Upper lobe of left lung (tissue), 6 donors: ENCODE measurements at places on chromosomes 12 and 14. TPM values are rescaled to one million over a fixed set of nuclear protein-coding genes. Genes with fewer than 3 reads are reported as not detected.

DNA sequence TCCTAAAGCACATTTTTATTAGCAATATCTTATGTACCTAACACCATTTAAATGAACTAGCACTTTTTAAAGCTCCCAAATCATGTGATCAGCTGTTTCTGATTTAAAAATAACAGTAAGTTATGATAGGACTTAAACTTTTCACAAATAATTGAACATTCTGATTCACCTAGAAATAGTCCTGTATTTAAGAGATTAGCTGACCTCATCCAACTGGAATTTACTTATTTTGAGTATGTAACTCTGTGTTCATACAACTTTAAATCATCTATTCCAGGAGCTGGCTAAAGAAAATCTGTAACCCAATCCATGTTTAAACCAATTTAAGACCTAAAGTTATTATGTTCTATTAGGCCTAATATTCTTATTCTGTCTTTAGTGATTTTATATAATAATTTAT, 184.3 kb downstream of the CCDC91 start:
- H3K27ac ChIP-seq = no peak overlapping the region
- no peak overlapping the region for H3K4me3 ChIP-seq
- H3K4me1 ChIP-seq = no peaks in the 10 kb centered on the region
- H3K27me3 ChIP-seq = no peaks in the 10 kb centered on the region

GRCh38 chr14:106134886-106135285, 608.5 kb downstream of the TMEM121 start:
- H3K4me3 ChIP-seq = no peak overlapping the region
- H3K36me3 ChIP-seq = no peaks in the 10 kb centered on the region
- H3K4me1 ChIP-seq = no peaks in the 10 kb centered on the region
- no peak overlapping the region for H3K27ac ChIP-seq
- DNase-seq = no peak

DNA sequence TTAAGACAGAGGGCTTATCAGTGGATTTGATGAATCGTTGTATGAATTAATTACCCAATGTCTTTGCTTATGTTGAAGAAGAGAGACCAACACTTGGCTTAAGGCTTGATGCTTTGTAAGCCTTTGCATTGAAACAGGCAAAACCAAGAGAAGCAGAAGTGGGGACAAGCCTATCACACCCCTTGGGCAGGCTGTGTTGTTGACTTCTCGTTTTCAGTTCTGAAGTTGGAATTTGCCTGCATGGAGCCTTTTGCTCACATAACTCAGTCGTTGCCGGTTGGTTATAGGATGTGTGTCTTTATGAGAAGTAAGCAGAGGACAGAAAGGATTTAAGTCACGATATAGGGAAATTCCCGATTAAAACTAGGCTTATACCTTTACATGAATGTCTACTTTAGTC, 94.7 kb downstream of the CCDC92 start:
- DNase-seq = no peak
- no peak overlapping the region for H3K27ac ChIP-seq
- H3K36me3 ChIP-seq = no peaks in the 10 kb centered on the region
- no peaks in the 10 kb centered on the region for H3K27me3 ChIP-seq
- H3K4me1 ChIP-seq = no peaks in the 10 kb centered on the region

DNA sequence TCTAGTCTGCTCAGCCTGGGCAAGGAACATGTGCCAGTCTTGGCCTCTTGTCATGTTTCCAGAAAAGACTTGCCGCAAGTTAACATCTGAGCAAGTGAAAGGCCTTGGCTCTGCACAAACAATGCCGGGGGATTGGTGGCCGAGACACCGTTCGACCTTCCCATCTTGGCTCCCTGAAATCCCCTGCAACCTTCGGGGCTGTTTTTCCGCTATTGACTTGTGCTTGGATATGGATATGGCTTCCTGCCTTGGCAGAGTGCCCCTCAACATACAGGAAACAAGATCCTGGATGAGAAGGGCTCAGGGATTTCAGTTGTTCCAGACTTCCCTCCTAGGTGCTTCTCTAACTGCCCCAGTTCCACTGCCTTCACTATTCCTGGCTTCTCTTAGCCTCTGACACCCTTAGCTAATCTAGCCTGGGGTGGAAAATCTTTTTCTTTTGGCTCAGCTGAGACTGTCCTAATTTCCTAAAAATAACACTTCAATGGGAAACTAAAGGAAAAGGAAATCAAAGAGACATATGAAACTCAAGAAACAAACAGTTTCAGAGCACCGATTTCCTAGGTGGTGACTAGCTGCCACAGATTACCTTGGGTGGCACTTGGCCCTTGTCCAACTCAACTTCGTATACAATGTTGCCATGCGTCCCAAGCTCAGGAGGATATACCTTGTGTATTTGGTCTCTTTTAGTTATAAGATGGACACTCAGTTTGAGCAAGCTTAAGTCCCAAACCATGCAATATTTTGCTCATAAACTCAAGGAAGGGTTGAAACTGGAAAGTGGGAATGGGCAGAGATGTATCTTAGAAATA, 33.9 kb downstream of the RDH12 start:
- DNase-seq = no peak
- H3K4me1 ChIP-seq = no peaks in the 10 kb centered on the region
- H3K36me3 ChIP-seq = no peaks in the 10 kb centered on the region
- H3K27me3 ChIP-seq = no peaks in the 10 kb centered on the region

- H3K4me1 ChIP-seq = no peaks in the 10 kb centered on the region
- H3K36me3 ChIP-seq = no peaks in the 10 kb centered on the region
- H3K27ac ChIP-seq = no peak overlapping the region
- no peak overlapping the region for H3K4me3 ChIP-seq
Measured at GRCh38 chr12:41745593-41745992, 399.1 kb downstream of the GXYLT1 start.

The PYGL gene
- 33.6 TPM for total RNA-seq

The PUS1 gene
- 21.9 TPM for total RNA-seq

The TMPO gene
- total RNA-seq = 107 TPM

The CD69 gene
- 7.3 TPM for total RNA-seq

The TMTC1 gene
- 39.3 TPM for total RNA-seq
